ENCODE measurements at places on chromosomes 4 and X.

DNA sequence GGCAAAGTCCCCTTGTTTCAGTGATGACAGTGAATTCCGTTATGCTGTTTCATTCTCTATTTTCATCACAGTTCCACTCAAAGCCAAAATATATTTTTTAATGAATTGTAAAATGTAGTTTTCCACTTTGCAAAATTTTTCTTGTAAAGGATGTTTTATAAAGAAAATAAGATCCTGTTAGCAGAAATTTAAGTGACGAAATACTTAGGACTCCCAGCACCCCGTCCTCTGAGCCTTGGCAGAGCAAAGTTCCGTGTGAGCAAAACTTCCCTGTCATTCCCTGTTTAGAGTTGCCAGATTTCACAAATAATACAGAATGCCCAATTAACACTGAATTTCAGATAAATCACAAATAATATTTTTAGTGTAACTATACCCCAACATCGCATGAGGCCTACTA, 81.0 kb upstream of the RBPJ start:
- DNase-seq: no peak

DNA sequence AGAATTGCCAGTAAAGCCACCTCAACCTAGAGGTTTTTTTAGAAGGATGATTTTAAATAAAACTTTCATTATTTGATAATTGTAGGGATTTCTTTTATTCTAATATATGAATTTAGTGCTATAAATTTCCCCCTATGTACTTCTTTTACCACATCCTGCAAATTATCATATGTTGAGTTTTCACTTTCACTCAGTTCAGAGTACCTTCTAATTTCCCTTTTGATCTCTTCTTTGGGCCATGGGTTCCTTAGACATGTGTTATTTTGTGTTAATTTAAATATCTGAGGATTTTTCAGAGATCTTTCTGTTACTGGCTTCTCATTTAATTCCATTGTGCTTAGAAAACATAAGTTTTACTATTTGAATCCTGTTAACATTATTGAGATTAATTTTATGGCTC, 6.1 kb downstream of the BEX2 start:
- no peak for DNase-seq

GRCh38 chrX:31374786-31375185, 302.9 kb upstream of the FTHL17 start:
- DNase-seq: no peak

DNA sequence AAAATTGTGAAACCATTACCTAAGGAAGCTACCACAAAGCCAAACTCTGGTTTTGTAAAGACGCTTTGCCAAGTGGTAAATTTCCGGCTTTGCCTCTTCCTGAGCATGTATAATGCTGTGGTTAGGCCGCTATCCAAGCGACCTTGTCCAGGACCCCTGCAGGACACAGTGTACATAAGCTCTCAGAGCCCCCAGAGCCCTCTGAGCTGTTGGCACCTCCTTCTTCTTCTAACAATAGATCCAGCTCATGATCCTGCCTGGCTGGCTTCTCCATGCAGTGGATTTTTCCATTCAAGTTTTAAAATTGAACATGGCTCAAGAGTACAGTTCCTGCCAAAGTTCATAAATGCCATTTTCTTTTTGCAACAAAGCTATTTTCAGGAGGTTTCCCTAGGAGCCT, 326.7 kb downstream of the MAPK10 start:
- no peak for DNase-seq
